ENCODE measurements at places on chromosomes 6 and 20. TPM values are rescaled to one million over a fixed set of nuclear protein-coding genes. Genes with fewer than 3 reads are reported as not detected.

- no peaks in the 10 kb centered on the region for H3K27me3 ChIP-seq
- peaks cover 4% of the 10 kb centered on the region for H3K36me3 ChIP-seq
- no peak overlapping the region for H3K4me3 ChIP-seq
- no peak overlapping the region for H3K27ac ChIP-seq
- H3K4me1 ChIP-seq: peaks cover 5% of the 10 kb centered on the region
Measured at GRCh38 chr6:67722861-67723261, 912.2 kb upstream of the ADGRB3 start.

DNA sequence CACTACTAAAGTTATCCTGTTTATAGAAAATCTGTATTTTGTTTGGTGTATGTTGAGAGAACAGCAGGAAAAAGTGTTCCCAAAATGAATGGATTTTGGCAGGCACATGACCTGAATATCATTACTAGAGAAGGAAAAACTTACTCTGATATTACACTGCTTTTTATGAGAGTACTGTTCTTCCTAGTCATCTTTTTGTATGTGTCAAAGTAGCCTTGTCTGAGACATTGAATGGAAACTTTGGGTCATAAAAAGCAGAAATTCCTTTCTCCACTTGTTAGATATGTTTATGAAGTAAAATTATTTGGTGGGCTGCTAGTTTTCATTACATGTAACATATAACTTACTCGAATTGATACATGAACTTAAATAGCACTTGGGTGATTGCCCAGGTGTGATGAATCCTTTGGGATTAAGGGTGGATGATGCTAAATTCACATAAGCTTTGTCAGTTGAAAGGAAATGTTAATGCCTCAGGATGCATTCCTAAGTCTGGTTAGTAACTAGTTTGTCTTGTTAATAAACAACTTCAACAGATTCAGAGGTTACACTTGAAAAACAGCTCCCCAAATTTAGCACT lies 206.7 kb downstream of the CENPW start:
- H3K27ac ChIP-seq: no peak overlapping the region
- DNase-seq: no peak
- peaks cover 1% of the 10 kb centered on the region for H3K36me3 ChIP-seq
- H3K27me3 ChIP-seq: peaks cover 1% of the 10 kb centered on the region
- no peaks in the 10 kb centered on the region for H3K4me1 ChIP-seq
- no peak overlapping the region for H3K4me3 ChIP-seq

DNA sequence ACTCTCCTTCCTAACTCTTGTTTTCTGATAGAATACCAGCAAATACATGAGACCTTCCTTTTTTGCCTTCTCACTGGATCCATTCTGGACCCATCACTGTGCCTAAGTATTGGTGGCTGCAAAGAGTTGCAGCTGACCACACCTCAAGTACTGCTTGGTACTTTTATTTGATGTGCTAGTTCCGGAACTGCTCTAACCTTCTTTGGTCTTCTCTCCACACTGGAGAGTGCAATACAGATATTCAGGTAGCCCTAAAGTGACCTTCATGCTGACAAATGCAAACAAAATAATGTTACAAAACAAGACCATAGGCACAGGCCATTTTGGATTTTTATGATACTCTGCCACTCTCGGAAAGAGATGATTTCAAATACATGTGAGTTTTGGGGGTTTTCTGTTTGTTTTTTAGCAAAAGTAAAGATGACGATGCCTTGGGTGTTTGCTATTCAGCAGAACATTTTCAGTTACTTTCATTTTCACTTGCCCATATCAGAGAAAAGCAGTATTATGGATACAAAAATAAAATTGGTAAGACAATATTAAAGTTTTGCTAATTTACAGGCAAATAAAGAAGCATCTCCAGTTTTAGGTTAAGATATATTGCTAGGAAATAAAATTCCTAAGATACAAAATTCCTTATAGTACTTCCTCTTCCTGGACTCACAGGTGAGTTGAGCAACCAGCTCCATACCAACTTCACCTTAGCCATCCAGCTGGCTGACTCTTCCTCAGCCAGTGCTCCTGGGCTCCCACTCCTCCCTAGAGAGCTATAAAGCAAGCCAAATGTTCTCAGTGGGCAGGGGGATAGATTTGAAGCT lies 42.0 kb downstream of the PTPRK start:
- no peak overlapping the region for H3K27ac ChIP-seq
- no peak for DNase-seq
- H3K36me3 ChIP-seq: no peaks in the 10 kb centered on the region
- peaks cover 30% of the 10 kb centered on the region for H3K4me1 ChIP-seq
- H3K4me3 ChIP-seq: no peak overlapping the region
- no peaks in the 10 kb centered on the region for H3K27me3 ChIP-seq

DNA sequence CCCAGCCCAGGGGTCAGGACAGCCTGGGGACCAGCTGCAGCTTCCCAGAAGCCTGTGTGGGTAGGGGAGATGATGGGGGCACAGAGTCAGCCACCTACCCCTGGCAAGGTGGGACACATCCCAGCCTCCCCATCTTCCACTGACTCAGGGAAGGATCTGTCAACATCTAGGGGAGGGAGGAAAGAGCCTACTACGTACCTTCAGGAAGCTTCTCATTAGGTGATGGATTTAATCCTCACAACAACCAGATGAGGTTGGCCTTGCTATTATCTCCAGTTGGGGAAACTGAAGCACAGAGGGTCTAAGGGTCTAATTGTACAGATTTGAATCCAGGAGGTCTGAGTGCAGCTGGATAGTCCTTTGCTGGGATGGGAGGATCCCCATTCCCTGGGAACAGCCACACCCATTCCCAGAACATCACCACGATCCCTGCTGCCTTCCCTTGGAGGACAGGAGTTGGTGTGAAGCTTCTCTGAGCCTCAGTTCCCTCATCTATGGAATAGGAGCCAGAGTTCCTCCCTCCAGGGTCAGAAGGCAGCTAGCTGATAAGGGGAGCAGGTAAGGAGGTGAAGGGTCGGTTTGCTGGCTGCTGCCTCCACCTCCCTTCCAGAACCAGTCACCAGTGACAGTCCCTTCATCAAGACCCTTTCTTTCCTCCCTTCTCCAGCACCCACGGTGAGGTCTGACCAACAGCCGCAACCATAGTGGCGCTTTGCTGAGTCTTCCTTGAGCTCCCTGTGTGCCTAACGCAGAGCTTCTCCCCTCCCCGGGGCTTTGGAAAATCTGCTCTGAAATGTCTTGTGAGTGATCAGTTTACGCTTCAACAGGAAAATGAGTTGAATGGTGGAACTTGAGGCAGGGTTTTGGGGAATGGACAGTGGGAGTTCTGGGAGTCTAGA lies 56.8 kb downstream of the CEBPB start:
- H3K36me3 ChIP-seq: no peaks in the 10 kb centered on the region
- H3K27me3 ChIP-seq: no peaks in the 10 kb centered on the region
- H3K27ac ChIP-seq: no peak overlapping the region
- no peak overlapping the region for H3K4me3 ChIP-seq

- H3K27me3 ChIP-seq: peaks cover 38% of the 10 kb centered on the region
- no peaks in the 10 kb centered on the region for H3K4me1 ChIP-seq
- H3K27ac ChIP-seq: no peak overlapping the region
- H3K4me3 ChIP-seq: no peak overlapping the region
Measured at GRCh38 chr20:40860487-40860902, 168.1 kb upstream of the TOP1 start.

DNA sequence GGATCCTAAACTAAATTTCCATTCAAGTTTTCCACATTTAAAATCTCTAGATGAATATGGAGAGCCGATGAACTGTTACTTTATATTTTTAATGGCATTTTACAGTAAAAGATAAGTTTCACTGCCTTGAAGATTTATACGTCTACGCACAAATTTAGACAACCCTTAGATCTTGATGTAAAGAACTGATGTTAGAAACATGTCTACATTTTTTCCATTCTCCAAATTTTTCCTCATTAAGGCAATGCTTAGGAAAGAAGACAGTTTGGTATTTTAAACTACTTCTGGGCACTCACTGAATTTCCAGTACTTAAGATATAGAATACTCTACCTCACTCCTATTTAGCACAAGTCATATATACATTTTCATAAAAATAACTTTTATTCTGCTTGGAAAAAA lies 45.4 kb downstream of the ME1 start:
- peaks cover 48% of the 10 kb centered on the region for H3K4me1 ChIP-seq
- peaks cover 5% of the 10 kb centered on the region for H3K36me3 ChIP-seq
- no peak for DNase-seq

DNA sequence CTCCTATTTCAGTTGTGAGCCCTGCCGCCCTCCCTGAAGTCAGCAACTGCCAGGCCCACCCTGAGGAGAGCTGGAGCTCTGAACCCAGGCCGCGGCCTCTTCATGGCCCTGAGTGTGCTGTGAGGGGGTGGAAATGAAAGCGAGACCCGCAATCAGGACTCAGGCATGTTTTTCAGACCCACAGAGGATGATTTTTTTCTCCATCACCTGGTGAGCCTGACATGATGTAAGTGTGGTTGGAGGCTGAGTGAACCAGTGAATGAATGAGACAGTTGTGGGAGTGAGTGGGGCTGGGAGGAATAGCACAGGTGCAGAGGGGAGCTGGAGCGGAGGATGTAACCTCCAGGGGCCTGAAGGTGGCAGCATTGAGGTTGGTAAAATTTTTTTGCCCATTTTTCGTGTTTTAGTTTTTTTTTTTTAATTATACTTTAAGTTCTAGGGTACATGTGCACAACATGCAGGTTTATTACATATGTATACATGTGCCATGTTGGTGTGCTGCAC lies 18.3 kb downstream of the RAET1L start:
- no peak overlapping the region for H3K27ac ChIP-seq
- peaks cover 3% of the 10 kb centered on the region for H3K36me3 ChIP-seq
- peaks cover 31% of the 10 kb centered on the region for H3K27me3 ChIP-seq
- H3K4me1 ChIP-seq: peaks cover 10% of the 10 kb centered on the region
- no peak overlapping the region for H3K4me3 ChIP-seq

- no peak for DNase-seq
- H3K27ac ChIP-seq: no peak overlapping the region
- H3K36me3 ChIP-seq: no peaks in the 10 kb centered on the region
- H3K4me1 ChIP-seq: peaks cover 8% of the 10 kb centered on the region
- no peak overlapping the region for H3K4me3 ChIP-seq
Measured at GRCh38 chr6:81456416-81456815, 296.1 kb downstream of the TENT5A start.

DNA sequence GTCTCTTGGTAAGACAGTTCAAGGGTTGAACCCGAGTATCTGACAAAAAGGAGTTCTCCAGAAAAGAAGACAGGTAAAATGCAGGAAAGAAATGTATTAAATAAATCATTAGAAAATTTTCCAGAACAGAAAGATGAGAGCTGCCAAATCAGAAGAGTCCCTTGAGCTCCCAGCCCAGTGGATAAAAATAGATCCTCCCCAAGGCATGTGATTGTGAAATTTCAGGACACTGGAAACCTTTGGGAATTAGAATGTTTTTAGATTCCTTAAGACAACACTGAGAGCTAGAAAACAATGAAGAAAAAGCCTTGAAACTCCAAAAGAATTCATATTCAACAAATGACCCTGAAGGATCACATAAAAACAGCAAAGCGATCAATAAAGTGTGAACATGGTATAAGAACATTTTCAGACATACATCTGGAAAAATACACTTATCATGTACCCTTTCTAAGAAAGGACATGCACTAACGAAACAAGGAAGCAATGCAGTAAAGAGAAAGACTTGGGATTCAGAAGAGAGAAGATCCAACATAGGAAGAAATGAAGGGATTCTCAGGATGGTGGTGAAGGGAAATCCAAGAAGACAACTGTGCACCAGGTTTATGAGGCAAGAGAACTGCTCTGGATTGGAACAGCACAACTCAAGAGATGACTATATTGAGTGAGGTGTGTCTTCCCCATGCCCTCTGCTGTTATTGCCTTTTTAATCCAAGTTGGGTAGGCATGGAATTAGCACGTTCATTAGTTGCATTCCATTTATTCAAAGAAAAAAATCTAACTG lies 390.4 kb downstream of the SYNE1 start:
- H3K27ac ChIP-seq: peak overlapping the region; percentile 78
- H3K27me3 ChIP-seq: no peaks in the 10 kb centered on the region
- peaks cover 44% of the 10 kb centered on the region for H3K4me1 ChIP-seq
- H3K36me3 ChIP-seq: peaks cover 37% of the 10 kb centered on the region
- DNase-seq: no peak
- H3K4me3 ChIP-seq: no peak overlapping the region

GRCh38 chr20:36277546-36277945 lies 28.6 kb upstream of the DLGAP4 start:
- no peak for DNase-seq
- H3K36me3 ChIP-seq: peaks cover 4% of the 10 kb centered on the region
- no peak overlapping the region for H3K4me3 ChIP-seq

- peak within 1 kb of the TSS; percentile 78 for H3K27ac ChIP-seq
- no peak for DNase-seq
- peaks cover under 1% of the 10 kb centered on the region for H3K36me3 ChIP-seq
- peaks cover 63% of the 10 kb centered on the region for H3K4me1 ChIP-seq
- no peaks in the 10 kb centered on the region for H3K27me3 ChIP-seq
Measured at GRCh38 chr6:32192608-32193039, at the start of gene GPSM3. TSS of gene GPSM3 (minus strand) at chr6:32192643. CDS start at chr6:32192513, 130 bp downstream.

DNA sequence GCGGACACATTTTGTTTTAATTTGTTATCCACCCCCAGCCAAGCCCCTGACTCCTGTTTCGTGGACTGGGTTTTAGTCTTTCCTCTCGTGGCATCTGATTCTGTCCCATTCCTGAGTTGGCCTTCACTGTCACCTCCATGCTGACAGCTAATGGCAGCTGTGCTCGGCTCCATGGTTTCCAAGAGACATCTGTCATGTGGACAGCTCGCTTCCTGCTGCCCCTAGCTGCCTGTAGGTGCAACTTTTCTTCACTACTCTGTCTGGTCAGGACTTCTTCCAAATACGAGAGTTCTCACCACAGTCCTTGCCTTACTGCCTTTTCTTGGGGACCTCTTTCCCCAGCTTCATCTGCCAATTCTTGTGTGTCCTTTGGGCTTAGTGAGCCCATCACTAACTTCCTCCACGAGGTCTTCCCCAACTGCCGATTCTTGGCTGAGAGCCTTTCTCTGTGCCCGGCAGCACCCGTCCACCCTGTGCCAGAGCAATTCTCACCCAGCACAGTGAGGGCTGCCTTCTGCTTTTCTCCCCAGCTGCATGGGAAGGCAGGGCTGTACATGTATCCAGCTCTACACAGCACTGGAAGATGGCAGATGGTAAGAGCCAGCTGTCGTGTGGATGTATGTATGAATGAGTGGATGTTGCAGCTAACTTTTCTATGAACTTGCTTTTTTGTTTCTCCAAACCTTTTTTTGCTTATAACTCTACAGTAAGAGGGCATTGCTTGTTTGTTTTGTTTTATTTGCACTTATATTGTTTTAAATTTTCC lies 140.4 kb downstream of the F13A1 start:
- no peak for DNase-seq
- H3K27ac ChIP-seq: no peak overlapping the region
- H3K4me1 ChIP-seq: peaks cover 2% of the 10 kb centered on the region
- H3K4me3 ChIP-seq: no peak overlapping the region
- peaks cover 15% of the 10 kb centered on the region for H3K27me3 ChIP-seq

SGK2 gene
- 0.45 TPM for total RNA-seq

PSMG4 gene
- total RNA-seq: 17.2 TPM

IMPG1 gene
- total RNA-seq: not detected

FOXQ1 gene
- total RNA-seq: 0.15 TPM

SIRPG gene
- not detected for total RNA-seq

PBOV1 gene
- total RNA-seq: not detected

SNX5 gene
- 74.1 TPM for total RNA-seq

TMC2 gene
- not detected for total RNA-seq

TMEM200A gene
- total RNA-seq: 12.4 TPM

All from chondrocyte (in vitro differentiated cells).